ENCODE measurements at places on chromosomes 11 and 22. TPM values are rescaled to one million over a fixed set of nuclear protein-coding genes. Genes with fewer than 3 reads are reported as not detected.

GRCh38 chr11:123587559-123587958, 66.9 kb downstream of the SCN3B start:
- no peaks in the 10 kb centered on the region for H3K4me1 ChIP-seq
- DNase-seq, result no peak
- H3K36me3 ChIP-seq, result no peaks in the 10 kb centered on the region
- no peak overlapping the region for H3K4me3 ChIP-seq

GRCh38 chr11:77865805-77866204, 44.9 kb downstream of the AAMDC start:
- H3K4me3 ChIP-seq, result no peak overlapping the region
- no peak overlapping the region for H3K27ac ChIP-seq
- H3K36me3 ChIP-seq, result no peaks in the 10 kb centered on the region
- no peaks in the 10 kb centered on the region for H3K4me1 ChIP-seq
- no peaks in the 10 kb centered on the region for H3K27me3 ChIP-seq

DNA sequence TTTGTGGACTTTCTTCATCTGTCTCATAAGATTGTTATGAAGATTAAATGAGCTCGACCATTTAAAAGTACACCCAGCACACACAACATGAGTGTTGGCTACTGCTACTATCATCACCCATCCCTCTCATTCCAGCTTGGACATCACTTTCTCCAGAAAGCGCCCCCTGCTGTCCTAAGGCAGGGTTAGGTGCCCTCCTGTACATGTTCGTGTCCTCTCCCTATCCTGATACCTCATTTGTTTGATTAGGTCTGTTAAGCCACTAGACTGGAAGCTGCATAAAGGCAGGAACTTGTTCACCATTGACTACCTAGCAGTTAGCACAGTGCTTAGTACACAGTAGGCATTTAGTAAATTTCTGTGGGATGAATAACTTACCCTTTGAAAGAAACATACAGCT, 85.5 kb downstream of the ENTHD1 start:
- H3K36me3 ChIP-seq, result no peaks in the 10 kb centered on the region
- no peak overlapping the region for H3K4me3 ChIP-seq
- no peaks in the 10 kb centered on the region for H3K4me1 ChIP-seq

GRCh38 chr22:35568751-35569739, 28.4 kb downstream of the RASD2 start:
- no peak for DNase-seq
- H3K27ac ChIP-seq, result no peak overlapping the region
- no peaks in the 10 kb centered on the region for H3K4me1 ChIP-seq
- H3K36me3 ChIP-seq, result no peaks in the 10 kb centered on the region
- H3K4me3 ChIP-seq, result no peak overlapping the region

- H3K4me3 ChIP-seq, result no peak overlapping the region
- no peak overlapping the region for H3K27ac ChIP-seq
- H3K4me1 ChIP-seq, result peaks cover 3% of the 10 kb centered on the region
- DNase-seq, result no peak
- no peaks in the 10 kb centered on the region for H3K27me3 ChIP-seq
These were observed 77.5 kb upstream of the SORL1-AS1 start for GRCh38 chr11:121530257-121530656.

DNA sequence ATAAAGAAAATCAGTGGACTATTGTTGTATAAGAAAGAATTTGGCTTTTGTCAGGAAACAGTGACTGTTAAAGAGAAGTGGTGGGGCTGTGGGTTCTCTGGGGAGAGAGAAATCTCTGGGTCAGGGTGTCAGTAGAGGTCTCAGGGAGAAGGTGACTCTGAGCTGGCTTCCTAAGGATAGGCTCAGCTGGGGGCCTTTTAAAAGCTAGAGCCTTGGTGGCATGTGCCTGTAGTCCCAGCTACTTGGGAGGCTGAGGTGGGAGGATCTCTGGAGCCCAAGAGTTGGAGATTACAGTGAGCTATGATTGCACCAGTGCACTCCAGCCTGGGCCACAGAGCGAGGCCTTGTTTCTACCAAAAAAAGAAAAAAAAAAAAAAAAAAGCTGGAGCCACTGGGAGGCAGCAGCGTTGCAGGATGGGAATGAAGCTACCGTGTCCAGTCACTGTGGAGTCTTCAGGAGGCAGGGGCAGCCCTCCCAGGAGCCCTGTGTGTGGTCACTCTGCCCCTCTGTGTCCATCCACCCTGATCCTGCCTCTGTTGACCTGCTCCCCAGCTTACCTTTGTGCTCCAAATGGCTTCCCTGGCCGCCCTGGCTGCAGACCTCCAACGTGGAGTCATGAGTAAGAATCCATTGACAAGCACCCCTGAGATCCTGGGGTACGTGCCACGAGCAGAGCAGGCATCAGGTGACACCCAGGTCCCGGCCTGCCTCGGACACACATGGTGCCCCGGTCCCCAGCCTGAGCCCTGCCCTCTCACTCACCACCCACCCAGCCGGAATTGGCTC, 5.4 kb upstream of the MIF start:
- no peaks in the 10 kb centered on the region for H3K4me1 ChIP-seq
- DNase-seq, result no peak
- no peaks in the 10 kb centered on the region for H3K27me3 ChIP-seq
- no peaks in the 10 kb centered on the region for H3K36me3 ChIP-seq

DNA sequence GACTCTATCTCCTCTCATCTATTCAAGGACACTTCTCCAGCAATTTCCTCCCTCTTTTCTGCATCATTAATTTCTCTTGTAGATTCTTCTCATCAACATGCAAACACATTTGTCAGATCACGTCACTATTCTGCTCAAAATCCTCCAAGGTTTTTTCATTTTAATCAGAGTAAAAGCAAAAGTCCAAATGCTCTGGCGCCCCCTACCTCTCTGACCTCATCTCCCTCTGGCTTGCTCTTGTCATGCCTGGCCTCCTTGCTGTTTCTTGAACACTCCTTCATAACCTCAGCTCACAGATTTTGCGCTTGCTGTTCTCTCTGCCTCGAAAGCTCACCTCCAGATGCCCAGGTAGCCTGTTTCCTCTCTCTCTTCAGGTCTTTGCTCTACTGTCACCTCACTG, 22.4 kb downstream of the RTCB start:
- no peaks in the 10 kb centered on the region for H3K4me1 ChIP-seq
- H3K27ac ChIP-seq, result no peak overlapping the region
- DNase-seq, result no peak
- H3K36me3 ChIP-seq, result peaks cover 20% of the 10 kb centered on the region
- no peak overlapping the region for H3K4me3 ChIP-seq

- DNase-seq, result no peak
- H3K4me1 ChIP-seq, result peaks cover 4% of the 10 kb centered on the region
- no peaks in the 10 kb centered on the region for H3K36me3 ChIP-seq
- H3K4me3 ChIP-seq, result no peak overlapping the region
These were observed 104.3 kb downstream of the MRTFA start for GRCh38 chr22:40531951-40532900.

DNA sequence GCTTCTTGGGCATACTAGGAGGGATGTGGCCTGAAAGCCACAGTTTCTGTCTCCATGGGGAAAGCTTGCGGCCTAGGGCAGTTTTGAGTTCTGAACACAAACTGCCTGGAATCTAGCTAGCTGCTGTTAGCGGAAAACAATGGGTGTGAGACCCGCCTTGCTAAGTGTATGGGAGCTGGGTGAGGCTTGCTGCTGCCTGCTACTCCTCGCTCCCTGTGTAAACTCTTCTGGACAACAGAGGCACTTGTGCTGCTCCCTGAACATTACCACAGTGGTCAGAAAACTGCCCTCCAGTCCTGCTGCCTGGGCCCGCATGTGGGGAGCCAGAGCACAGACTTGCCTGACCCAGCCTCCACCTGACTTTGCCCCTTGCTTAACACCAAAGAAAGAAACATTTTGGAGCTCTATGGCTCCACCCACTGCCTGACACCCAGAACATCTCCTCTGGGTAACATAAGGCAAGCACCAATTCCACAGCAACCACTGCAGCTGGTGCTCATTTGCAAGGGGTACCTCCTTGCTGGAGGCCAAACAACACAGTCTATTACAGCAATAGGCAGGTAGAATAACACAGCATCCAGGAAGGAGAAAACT, 766.3 kb upstream of the RAG2 start:
- H3K36me3 ChIP-seq, result no peaks in the 10 kb centered on the region
- no peak overlapping the region for H3K27ac ChIP-seq
- H3K4me3 ChIP-seq, result no peak overlapping the region

GRCh38 chr11:24588081-24588480, 91.2 kb downstream of the LUZP2 start:
- no peak overlapping the region for H3K27ac ChIP-seq
- H3K4me3 ChIP-seq, result no peak overlapping the region
- H3K36me3 ChIP-seq, result no peaks in the 10 kb centered on the region
- H3K4me1 ChIP-seq, result no peaks in the 10 kb centered on the region
- H3K27me3 ChIP-seq, result no peaks in the 10 kb centered on the region

Gene OR5B2
- not detected for total RNA-seq

Gene GGTLC3
- total RNA-seq, result not detected

Gene LPXN
- total RNA-seq, result 9.4 TPM

Data from prostate gland (tissue), 2 donors.